Activated naive CD4-positive, alpha-beta T cell treated with anti-CD3 and anti-CD28 coated beads, Interleukin-2, amount 10 ng/mL, durations not matched to agents 5 hours and 36 hours (primary cell): ENCODE measurements at places on chromosomes 1 and 21. TPM values are rescaled to one million over a fixed set of nuclear protein-coding genes. Genes with fewer than 3 reads are reported as not detected.

BRINP3 gene
- total RNA-seq: not detected

LDLRAD1 gene
- total RNA-seq: not detected

PLA2G2D gene
- total RNA-seq: not detected

GNAT2 gene
- total RNA-seq: not detected

BEST4 gene
- 0.65 TPM for total RNA-seq

COA6 gene
- 34.1 TPM for total RNA-seq

ACOT11 gene
- 0.77 TPM for total RNA-seq

CA14 gene
- total RNA-seq: not detected

ATP1A4 gene
- total RNA-seq: not detected
